ENCODE measurements at places on chromosomes 5 and 9.

DNA sequence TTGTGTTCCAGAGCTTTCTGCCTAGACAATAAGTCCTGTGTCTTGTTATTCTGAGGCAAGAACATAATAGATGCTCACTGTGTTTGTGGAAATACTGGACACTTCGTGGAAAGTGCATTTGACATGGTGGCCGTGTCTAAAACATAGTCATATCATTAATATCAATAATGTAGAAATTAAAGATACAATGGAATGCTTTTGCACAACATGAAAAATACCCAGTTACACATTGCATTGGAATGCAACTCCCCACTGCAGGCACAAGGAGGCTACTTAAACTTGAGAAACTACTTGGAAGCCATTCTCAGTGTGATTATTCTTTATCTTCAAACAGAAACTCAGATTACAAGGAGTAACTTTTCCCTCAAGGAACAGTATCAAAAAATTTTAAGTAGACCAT, 145.3 kb upstream of the ZNF462 start:
- no peak for DNase-seq

- DNase-seq = no peak
Observed at GRCh38 chr9:77449240-77450084, 198.7 kb downstream of the GNA14 start.

- DNase-seq = peak; percentile 30
Observed at GRCh38 chr9:75185585-75186170, 97.4 kb downstream of the OSTF1 start.

GRCh38 chr5:14281746-14282181, 138.6 kb downstream of the TRIO start:
- no peak for DNase-seq

- no peak for DNase-seq
Observed at GRCh38 chr9:134169724-134170401, 5.5 kb upstream of the RNU6ATAC start.

- DNase-seq = no peak
Observed at GRCh38 chr9:110152704-110153374, 55.1 kb downstream of the C9orf152 start.

GRCh38 chr5:1502046-1502736, 21.6 kb downstream of the LPCAT1 start:
- no peak for DNase-seq

DNA sequence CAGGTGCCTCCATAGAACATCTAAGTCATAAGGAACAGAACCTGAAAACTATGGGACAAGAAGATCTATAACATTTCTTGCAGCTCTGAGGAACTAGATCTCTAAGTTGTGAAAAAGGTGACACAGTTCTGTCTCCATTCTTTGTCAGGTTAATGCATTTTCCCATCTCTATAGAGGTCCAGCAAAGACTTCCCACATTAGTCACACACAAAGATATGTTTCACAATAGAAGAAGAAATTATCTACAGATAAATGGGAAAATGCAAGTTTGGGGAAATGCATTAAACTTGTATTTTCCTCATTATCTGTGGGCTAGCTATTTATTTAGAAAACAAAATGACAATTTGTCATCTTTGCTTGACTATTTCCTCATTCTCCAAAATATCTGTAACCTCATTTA, 458.6 kb upstream of the PAPPA start:
- no peak for DNase-seq

GRCh38 chr5:30387974-30388632, 805.4 kb upstream of the CDH6 start:
- DNase-seq = no peak

DNA sequence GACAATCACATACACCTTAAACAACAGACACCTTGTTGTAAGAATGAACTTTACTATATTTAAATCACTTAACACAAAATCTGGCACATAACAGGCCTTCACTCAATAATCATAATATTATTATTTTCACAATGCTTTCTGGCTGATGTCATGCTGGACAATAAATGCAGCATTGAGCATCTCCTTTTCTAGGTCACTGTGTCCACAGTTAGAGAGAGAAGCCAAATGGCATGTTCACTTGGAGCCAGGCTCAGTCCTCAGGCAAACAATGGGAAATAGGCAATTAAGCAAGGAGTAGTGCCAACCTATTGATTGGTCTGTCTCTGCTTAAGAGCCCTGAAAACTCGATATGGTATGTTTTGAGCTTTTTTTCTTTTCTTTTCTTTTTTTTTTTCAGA, 50.6 kb upstream of the KLF4 start:
- no peak for DNase-seq

- no peak for DNase-seq
Observed at GRCh38 chr9:131734165-131734610, 5.7 kb downstream of the RAPGEF1 start.

GRCh38 chr5:69493396-69494133, 975 bp downstream of the OCLN start:
- no peak for DNase-seq

DNA sequence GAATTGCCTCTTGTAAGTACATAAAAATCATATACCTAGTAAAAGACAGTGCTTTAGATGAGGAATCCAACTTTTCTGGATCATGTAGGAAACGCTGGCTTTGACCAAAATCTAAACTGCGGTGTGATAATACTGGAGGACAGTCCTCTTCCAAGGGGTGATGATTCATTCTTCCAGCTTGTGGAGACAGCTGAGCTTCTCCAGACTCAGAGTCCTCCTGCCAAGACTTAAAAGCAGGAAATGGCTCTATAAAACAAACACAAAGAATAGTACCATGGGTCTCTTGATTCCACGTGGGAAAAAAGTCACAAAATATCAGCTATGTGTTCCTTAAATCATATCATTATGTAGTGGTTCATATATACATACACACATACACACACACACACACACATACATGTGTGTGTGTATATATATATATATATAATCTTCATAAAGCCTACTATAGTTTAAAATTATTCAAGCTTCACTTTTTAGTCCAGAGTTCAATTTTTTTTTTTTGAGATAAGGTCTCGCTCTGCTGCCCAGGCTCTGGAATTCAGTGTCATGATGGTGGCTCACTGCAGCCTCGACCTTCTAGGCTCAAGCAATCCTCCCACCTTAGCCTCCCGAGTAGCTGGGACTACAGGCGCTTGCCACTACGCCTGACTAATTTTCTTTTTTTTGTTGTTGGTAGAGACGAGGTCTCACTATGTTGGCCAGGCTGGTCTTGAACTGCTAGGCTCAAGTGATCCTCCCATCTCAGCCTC, 65.0 kb downstream of the PKD2L2 start:
- DNase-seq = no peak

DNA sequence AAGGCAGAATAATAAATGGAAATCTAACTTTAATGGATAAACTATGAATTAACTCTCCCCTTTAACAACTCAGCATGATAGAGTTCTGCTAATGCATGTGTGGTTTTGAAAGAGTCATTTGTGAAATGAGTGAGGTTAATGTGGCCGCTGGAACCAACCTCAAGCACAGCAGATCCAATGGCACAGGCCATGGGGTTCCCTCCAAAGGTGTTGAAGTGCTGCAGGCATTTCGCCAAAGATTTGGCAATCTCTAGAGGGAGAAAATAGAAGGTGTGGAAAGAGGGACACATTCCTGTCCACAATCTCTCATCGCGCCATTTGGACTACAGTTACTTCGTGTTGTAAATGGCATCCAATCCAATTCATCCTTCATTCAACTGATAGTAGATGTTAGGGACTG, 35.0 kb downstream of the AGXT2 start:
- no peak for DNase-seq

DNA sequence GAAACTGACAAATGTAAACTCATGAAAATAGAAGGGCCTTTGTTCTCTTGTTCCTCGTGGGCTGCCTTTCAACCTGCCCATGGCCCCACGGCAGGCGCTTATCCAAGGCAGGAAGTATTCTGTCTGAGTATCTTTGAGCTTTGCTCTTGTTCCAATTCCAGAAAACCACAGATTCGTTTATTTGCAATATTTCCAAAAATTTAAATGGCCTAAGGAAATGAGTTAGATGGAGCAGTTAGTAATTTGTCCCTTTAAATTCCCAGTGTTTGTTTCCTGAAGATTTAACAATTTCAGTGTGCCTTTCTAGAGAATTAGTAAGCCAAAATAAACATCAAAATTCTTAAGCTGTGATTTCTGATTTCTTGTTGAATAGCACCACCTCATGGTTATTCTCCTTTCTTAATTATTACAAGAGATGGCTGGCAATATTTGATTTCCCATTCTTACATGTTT, 299.4 kb upstream of the RASA1 start:
- DNase-seq = no peak

GRCh38 chr9:117218951-117219350, 195.9 kb downstream of the ASTN2 start:
- DNase-seq = no peak

- no peak for DNase-seq
Observed at GRCh38 chr9:21095561-21095960, 17.8 kb upstream of the IFNB1 start.

DNA sequence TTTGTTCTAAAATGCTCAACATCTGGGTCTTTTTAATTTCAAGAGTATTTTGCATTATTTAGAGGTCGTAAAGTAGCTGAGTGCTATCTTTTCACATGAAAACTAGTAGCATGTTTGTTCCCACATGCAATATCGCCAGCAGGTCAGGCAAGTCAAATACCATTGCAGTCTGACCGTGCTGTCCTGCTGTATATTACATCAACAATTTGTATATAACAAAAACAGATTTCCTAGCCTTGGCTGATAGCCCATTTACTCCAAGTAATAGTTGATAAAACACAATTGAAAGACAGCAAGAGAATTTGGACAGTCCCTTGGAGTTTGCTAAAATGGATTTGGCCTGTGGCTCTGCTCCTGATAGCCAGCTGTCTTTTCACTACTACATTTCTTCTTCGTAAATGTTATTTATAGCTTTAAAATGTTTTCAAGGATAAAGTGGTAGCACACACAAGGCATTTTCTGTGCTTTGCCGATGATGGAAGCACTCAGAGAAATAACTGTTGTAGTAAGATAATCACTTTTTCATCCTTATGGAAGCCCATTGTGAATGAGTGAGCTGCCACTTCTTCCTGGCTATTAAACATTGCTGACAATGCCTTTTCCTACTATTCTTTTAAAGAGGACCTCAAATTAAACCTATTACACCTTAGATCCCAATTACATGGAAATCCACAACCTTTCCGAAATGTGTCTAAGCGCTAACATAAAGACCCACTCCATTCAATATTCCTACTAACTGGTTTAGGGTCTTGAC, 992.1 kb downstream of the MAT2B start:
- no peak for DNase-seq

GRCh38 chr9:24620741-24621140, 75.0 kb upstream of the IZUMO3 start:
- no peak for DNase-seq

- DNase-seq = no peak
Observed at GRCh38 chr9:75593920-75594319, 296.6 kb upstream of the PCSK5 start.

DNA sequence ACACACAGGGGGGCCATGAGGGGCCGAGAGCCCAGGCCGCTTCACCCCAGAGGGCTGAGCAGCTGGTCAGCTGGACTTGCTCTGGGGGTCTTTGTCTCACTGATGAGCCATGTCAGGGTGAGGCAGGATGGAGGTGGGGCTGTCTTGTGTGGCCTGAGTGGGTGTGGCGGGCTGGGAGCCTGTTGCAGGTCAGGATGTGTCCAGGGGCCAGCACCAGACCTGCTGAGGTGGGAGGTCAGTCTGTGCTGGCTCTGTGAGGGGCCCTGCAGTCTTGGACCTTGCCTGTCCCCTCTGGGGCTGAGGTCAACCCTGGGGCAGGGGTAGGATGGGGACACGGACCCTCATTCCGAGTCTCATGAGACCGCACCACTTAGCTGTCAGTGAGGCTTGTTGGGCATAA, 56.9 kb downstream of the RXRA start:
- DNase-seq = no peak

- no peak for DNase-seq
Observed at GRCh38 chr5:15933259-15934207, 246.1 kb downstream of the MARCHF11 start.

- no peak for DNase-seq
Observed at GRCh38 chr9:4463824-4464223, 26.4 kb upstream of the SLC1A1 start.

DNA sequence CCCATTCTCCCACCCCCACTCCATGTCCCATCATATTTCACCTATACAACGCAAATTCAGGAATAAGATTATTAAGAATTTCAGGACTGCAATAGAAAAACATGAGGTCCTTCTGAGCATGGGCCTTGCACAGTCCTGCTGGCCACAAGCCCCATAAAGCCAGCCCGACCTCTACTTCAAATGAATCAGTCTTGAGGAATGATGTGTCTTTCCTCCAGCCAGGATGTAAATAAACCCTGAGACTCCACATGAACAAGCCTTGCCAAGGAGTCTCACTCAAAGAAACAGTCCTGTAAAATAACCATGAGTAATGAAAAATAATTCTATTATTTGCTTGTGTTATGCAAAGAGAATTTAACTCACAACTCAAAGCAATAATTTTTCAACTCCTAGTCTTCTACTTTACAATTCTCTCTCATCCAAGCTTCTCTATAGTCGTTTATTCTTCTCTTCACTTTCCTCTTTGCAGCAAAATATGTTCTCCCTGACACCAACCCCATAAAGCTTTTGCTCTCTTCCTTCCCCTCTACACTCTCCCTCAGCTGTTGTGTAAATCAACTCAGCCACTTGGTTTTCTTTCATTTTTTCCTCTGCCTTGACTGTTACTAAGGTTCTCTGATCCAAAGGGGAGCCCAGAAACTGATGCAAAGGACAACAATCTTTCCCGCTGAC, 140.1 kb upstream of the MOCS2 start:
- no peak for DNase-seq

GRCh38 chr9:94780516-94780950, 54.0 kb downstream of the AOPEP start:
- DNase-seq = no peak

- no peak for DNase-seq
Observed at GRCh38 chr5:147307170-147307569, 72.3 kb downstream of the STK32A start.

DNA sequence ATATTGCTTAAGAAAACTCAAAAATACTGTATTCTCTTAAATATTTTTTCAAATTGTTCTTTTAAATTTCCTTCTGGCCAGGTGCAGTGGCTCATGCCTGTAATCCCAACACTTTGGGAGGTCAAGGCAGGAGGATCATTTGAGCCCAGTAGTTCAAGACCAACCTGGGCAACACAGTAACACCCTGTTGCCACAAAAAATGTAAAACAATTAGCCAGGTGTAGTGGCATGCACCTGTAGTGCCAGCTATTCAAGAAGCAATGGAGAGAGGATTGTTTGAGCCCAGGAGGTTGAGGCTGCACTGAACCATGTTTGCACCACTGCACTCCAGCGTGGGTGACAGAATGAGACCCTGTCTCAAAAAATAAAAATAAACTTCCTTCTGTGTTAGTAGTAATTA, 94.3 kb downstream of the STRBP start:
- no peak for DNase-seq

DNA sequence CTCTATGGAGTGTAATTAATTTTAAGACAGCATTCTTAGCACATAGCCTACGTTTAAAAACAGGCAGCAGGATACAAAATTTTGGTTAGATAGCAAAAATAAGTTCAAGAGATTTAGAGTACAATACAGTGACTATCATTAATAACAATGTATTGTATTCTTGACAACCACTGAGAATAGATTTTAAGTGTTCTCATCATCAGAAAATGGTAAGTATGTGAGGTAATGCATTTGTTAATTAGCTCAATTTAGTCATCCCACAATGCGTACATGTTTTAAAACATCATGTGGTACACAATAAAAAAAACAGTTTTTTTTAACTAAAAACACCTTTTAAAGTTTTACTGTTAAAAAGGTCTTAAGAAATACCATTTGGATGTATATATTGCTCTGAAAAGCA, 94.2 kb downstream of the MUSK start:
- DNase-seq = no peak

GRCh38 chr5:116037236-116037822, 5.1 kb downstream of the ARL14EPL start:
- DNase-seq = no peak

Data from head of caudate nucleus (tissue), 42 donors.